HL-60 (cell line): ENCODE measurements at places on chromosomes 4 and X.

DNA sequence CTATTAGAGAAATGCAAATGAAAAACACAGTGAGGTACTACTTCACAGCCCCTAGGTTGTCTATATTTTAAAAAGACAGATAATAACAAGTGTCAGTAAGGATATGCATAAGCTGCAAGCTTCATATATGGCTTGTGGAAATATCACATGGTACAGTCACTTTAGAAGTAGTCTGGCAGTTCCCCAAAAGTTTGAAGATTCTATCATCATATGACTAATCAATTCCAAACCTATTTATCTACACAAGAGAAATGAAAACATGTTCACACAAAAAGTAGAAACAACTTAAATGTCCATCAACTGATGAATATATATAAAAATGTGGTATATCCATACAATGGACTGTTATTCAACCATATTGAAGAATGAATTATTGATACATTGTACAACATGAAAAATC, 185.8 kb upstream of the STK26 start:
- no peak for DNase-seq

DNA sequence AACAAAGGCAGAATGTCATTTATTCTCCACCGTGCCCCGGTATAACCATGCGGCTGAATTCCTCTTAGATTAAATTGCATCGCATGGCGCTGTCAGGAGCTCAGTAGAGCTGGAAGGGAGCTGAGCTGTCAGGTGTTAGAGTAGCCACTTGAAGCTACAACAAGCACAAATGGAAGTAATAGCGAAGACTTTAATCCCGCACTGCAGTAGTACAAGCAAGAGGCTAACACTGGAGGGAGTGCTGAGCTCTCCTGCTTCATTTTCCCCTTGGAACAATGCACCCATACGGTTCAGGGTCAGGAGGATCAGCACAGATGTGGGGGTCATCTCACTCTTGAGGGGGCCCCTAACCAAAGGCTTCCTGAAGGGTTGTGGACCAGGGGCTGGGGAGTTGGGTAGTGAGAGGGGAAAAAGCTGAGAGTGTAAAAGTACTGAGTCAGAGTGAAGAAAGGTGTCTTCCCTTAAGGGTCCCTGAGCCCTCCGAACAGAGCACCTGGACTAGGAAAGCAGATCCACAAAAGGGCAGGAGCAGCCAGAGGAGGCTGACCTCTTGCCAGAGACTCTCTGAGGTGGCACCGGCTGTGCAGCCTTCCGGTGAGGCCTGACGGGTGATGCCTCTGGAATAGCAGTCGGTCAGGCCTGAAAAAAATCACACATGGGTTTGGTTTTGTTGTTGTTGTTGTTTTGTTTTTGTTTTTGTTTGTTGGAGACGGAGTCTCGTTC, 36.0 kb upstream of the CBR4 start:
- DNase-seq = no peak

DNA sequence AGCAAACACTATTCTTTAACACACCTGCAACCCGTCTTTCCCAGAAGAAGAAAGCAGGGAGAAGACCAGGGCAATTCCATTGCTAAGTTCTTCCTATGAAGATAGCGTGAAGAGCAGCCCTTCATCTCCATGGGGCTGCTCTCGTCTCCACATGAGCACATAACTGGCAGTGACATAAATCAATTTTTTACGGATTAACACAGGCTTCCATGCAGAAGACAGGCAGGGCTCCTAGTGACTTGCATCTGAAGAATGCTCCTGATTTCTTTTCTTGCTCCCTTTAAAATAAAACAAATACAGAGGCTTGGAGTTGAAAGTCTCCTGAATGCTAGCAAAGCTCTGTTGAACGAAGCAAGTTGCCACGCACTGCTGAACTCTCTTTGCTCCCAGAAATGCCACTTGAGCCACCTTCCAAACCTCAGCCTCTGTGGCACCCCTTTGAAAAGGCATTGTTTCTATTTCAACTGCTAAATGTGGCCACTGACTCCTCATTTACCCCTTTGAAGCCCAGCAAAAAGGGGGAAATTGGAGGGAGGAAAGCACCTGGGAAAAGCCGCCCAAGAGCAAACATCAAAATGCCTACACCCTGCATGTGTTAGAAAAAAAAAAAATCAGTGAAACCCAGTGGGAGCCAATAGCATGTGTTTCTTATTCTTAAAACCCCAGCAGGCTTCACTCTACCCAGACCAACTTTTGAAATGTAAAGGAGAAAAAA, 383.7 kb downstream of the IDS start:
- no peak for DNase-seq

DNA sequence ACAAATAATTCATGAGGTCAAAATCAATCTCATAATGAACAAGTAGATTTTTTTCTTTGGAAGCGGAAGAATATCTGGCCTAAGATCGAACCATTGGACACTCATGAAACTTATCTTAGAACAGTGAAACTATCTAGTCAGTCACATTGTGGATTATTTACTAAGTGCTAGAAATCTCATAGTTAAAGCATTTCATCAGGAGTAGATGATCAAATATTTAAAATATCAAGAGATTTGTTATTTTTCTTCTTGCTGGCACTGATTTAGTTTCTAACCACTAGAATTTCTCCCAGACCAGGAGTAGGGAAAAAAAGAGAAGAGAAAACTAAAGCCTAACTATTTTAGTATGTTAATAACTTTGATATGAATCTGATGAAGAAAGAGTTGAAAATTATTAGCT, 105.5 kb downstream of the SHROOM3 start:
- no peak for DNase-seq

DNA sequence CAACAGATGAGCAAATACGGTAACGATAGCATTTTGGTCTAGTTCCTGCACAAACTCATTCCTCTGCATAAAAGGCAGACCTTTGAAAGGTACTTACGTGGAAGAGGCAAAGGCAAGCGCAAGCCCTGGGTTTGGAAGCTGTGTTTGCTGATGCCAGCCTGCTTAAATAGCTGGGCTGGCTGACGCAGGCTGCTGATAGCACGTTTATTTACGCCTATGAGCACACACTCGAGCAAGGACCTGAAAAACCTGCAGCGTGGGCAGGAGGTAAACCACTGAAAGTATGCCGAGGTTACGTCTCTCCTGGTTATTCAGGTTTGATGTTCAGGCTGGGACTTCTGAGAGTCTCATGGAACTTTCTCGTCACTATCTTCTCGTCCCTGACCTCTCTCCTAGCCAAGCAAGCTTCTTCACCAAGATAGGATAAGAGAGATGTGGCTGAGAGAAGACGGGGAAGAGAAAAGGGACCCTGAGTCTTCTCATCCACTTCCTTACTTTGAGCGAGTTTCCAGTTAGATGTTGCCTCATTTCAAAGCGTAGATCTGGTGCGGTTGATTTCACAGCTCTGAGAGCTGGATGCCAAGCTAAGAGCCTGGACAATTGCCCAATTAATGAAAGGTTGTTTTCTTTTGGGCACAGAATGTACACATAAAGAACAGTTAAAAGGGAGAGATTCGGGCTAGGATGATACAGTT, at the start of gene HOPX:
TSS of gene HOPX (minus strand) at position 139 of the 695 bp plus-strand sequence. CDS start 23,480 bp downstream, outside the sequence.
- no peak for DNase-seq

DNA sequence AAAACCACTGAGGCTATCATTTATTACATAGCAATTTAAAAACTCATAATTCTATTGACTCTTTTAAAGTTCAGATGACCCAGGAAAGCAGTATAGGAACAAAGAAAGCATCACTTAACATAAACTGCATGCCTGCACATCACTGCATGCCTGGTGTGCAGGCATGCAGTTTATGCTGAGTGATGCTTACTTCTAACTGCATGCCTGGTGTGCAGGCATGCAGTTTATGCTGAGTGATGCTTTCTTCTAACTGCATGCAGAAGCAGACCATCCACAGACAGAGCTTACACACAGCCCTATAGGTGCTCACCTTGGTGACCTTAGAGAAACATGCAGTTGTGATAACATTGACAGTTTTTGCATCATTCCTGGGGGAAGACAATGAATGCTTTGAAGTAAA, 17.0 kb downstream of the SDAD1 start:
- no peak for DNase-seq

- DNase-seq = peak; percentile 14
Observed at GRCh38 chrX:31036895-31037294, 34.9 kb downstream of the FTHL17 start.

- DNase-seq = peak; percentile 55
Observed at GRCh38 chrX:65745992-65746391, 78.5 kb downstream of the MSN start.

DNA sequence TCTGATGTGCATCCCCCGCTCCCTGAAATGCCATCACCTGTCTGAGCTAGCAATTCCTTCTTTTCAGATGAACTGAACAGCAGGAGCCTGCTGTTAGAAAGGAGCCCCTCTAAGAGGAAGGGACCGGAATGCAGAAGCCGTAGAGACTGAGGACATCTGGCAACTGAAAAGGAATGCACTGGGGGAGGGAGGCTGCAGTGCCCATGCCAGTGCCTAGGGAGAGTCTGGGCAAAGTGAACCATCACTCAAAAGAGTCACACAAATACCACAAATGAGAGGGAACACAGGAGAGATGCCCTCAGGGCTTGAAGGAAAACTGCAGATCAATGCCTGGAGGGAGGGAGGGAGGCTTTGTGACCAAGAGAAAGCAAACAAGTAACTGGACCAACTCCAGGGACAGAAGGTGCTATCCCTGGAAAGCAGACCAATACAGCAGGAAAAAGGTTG, 93.9 kb upstream of the CBR4 start:
- no peak for DNase-seq

DNA sequence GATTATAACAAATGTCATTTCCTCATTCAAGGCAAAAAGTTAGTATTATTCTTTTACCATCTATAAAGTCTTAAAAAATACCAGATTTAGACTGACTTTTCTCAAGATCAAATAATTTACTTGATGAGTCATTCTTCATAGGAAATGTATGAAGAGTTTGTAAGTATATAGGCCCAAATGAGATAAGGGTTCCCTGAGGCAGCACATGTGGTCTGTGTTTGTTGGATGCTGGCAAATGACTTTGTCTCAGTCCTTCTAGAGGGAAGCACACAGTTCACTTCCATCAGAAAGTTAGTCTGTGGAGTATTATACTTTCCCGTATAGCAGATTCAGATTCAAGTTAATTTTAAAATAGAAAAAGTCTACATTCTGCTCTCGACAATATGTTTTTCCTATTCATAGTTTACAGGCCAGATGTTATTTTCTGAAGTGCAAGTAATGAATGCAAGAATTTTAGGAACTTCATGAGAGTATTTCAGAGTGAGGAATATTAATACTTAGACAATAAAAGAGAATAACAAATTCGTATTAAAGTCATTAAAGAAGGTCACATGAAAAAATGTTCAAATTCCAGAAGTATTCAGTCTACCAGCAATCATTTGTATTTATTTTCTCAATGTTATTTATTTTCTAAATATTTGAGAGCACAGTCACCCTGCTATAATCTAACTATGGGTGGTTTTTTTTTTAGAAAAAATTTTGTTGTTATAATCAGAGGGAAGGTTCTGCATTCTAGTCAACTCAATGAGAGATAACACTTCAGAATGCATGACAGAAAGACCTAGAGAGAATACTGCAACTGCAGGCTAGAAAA, 601.8 kb upstream of the ZFP42 start:
- DNase-seq = no peak

DNA sequence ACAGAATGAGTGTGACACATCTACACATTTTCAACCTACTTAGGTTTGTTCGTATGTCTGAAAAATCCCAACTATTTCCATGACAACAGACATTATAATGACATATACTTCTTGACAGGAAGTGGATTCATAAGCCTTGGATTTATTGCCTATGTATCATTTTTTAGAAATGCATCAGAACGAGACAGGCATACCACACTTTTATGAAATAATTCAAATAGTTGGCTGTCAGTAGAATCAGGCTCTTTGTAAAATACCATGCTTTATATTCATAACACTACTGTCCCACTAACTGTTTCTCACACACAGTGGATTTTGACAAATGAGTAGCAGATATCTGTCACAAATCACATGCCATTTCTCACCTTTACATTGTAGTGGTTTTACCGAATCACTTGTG, 173.2 kb downstream of the BEND2 start:
- DNase-seq = no peak

DNA sequence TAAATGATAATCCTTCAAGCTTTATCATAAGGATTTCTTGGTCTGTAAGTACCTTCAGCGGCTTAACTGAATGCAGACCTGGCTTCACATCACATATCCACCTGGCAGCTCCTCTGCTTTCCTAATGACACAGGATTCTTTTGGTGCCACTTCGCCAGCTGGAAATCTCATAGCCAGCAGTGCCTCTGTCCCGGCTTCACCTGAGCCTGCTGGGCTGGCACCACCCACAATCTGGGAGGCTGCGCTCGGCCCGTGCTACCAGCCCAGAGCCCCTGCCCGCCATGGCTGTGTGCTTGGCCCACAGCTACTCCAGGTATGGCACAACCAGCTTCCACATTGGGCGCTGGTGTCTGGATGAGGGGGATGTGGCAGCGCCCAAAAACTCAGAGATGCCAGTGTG, 37.4 kb downstream of the SPRY1 start:
- no peak for DNase-seq

DNA sequence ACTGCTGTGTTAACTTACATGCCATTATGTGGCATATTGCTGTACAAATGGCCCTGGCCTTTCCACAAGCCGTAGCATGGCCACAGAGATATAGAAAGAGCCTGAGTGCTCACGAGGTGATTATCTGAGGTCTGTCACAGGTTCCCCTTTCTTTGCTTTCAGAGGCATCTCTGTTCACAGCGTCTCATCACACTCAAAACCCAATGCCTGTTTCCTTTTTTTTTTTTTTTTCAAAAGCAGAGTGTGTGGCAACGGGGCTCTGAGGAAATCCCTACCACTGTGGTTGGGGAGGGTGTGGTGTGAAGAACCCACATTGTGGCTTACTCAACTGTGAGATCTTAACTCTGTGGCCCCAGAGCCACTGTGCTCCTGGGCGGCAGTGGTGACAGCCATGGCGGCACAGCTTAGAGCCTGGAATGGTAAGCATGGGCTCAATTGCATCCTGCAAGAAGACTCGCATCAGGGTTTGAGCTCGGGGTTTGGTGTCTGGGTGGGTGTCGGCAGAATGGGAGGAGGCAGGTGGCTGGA, 30.8 kb downstream of the RTL5 start:
- DNase-seq = peak; percentile 91

DNA sequence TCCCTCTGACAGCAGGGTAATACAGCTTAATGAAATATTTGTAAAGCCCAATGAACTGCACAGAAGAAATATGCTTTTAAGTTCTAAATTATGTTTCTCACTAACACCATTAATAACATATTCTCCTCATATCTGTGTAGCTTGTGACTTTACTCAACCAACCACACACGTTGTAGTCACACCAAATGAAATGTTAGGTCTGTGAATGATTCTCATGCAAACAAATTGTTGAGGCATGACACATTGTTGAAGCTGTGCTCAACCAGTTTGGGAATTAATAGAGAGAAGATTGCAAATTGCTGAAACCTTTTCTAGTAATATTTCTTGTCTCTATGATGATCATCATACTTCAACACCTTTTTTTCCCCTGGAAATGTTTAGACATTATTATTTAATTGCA, 645.9 kb downstream of the PCDH7 start:
- DNase-seq = no peak
